ENCODE measurements at places on chromosomes 5 and 9. TPM values are rescaled to one million over a fixed set of nuclear protein-coding genes. Genes with fewer than 3 reads are reported as not detected.

The PCDHGB6 gene
- total RNA-seq = 2.9 TPM

The ANKRD18B gene
- 6.7 TPM for total RNA-seq

The PCDHGC4 gene
- 2.4 TPM for total RNA-seq

The RANBP3L gene
- total RNA-seq = 0.11 TPM

The AQP3 gene
- 0.89 TPM for total RNA-seq

The LPAR1 gene
- 103 TPM for total RNA-seq

The NFIB gene
- 6.3 TPM for total RNA-seq

The SLC6A18 gene
- total RNA-seq = not detected

The FGF10 gene
- total RNA-seq = 0.89 TPM

The HNRNPAB gene
- total RNA-seq = 74.5 TPM

All from uterine smooth muscle cell (primary cell).